NCI-H1436 (cell line): ENCODE measurements at places on chromosomes 5 and 9.

- DNase-seq, result no peak
Observed at GRCh38 chr5:37771203-37771611, 68.6 kb downstream of the GDNF start.

GRCh38 chr9:133813749-133814585 lies 75.8 kb upstream of the SARDH start:
- DNase-seq, result no peak

GRCh38 chr5:2302169-2302568 lies 419.4 kb upstream of the IRX4 start:
- no peak for DNase-seq

- peak; percentile 55 for DNase-seq
Observed at GRCh38 chr5:136802383-136802782, 437.0 kb upstream of the TRPC7 start.

DNA sequence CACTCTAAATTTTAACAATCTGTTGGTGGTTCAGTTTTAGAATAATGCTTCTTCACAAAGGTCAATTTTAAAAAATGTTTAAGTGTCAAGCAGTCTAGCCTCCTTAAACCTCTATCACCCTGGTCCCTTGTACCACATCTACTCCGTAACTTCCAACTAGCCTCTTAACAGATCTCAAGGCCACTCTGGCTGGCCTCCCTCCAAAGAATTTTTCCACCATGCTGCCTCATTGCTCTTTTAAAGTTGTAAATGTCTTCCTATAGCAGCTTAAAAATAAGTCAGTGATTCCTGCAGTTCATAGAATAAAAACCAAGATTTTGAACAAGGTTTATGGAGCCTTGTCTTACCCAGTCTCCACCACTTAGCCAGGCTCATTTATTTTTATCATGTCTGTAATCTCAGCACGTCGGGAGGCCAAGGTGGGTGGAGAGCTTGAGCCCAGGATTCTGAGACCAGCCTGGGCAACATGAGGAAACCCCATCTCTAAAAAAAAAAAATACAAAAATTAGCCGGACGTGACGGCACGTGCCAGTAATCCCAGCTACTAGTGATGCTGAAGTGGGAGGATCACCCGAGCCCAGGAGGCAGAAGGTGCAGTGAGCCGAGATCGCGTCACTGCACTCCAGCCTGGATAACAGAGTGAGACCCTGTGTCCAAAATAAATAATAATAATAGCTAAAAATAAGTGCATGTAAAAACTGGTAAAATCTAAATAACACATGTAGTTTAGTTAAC lies 924.9 kb upstream of the DMAC1 start:
- DNase-seq, result no peak

- no peak for DNase-seq
Observed at GRCh38 chr5:17893026-17893635, 258.9 kb downstream of the TAF11L14 start.

- no peak for DNase-seq
Observed at GRCh38 chr5:181259974-181260719, 796 bp downstream of the TRIM52 start.

- no peak for DNase-seq
Observed at GRCh38 chr5:102818934-102819333, 63.8 kb downstream of the PAM start.

GRCh38 chr5:14929293-14930065 lies 57.9 kb upstream of the ANKH start:
- no peak for DNase-seq

DNA sequence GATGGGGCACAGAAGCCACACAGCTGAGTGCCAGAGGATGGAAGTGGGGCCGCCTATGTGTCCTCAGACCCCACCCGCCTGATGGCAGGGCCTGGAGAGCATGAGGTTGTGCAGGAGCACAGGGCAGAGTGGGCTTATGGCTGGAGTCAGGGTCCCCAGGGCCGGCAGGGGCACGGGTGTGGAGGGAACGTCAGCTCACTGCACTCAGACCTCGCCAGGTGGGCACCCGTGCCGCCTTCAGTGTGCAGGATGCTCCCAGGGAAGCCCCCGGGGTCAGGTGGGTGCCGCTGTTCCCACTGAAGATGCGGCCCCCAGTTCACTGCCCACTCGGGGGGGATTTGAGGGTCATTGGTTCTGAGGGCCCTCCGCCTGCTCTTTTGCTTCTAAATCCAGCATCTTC lies 34.9 kb downstream of the EXOC3 start:
- DNase-seq, result no peak

GRCh38 chr9:28899267-28899666 lies 1326.0 kb upstream of the C9orf72 start:
- no peak for DNase-seq

- DNase-seq, result no peak
Observed at GRCh38 chr5:171571663-171572062, 152.2 kb downstream of the FGF18 start.

GRCh38 chr5:141733198-141733597 lies 51.2 kb upstream of the ARAP3 start:
- no peak for DNase-seq

GRCh38 chr5:158013303-158013702 lies 154.4 kb upstream of the CLINT1 start:
- DNase-seq, result no peak

DNA sequence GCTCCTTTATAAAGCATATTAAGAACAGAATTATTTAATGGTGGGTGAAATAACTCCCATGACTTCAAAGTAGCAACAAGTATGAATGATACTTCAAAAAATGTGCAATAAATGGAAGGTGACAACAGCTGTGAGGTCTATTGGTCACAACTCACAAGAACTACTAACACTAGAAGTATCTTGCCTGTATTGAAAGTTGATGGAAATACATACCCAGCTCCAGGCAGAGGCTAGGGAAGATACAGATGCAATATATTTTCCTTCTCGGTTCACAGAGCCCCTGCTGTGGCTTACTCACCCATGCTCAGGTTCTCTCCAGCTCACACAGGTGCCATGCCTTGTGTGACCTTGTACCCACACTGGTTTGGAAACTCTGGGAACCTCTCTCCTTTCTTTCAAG lies 133.8 kb downstream of the LIFR start:
- no peak for DNase-seq

DNA sequence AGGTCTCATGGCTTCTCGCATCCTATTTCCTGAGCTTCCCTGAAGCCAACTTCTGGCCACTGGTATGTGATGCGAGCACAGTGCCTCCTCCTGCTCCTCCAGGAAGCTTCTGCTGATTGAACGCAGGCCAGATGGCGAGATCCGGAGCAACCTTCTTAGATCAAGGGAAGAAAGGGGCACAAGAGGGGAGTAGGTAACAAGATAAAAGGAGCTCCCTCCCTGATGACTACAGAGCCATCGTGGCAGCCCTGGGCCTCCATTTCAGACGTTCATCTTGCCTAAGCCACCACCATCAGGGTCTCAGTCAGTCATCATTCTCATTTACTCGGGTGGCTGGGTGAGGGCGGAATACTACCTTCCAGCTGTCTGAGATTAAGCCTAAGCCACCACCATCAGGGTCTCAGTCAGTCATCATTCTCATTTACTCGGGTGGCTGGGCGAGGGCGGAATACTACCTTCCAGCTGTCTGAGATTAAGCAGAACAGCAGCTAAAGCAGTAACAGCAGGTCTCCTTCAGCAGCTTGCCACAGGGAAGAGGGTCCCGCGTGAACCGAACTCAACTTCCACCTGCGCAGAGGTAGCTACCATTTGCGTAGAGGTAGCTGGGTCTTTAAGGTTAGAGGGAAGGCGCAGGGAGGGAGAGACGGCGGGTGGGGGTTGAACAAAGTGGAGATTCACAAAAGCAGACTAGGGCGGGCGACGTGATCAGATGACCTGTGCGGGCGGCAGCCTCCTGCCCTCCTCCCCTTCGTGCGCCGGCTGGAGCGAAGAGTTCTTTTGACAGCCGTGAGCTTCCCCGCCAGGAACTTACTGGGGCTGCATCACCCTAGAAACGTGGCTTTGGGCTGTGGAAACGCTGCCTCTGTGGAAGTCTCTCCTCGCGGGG lies 27.9 kb upstream of the MGAT1 start:
- peak; percentile 3 for DNase-seq

GRCh38 chr5:171428809-171429542 lies 9.5 kb downstream of the FGF18 start:
- no peak for DNase-seq

DNA sequence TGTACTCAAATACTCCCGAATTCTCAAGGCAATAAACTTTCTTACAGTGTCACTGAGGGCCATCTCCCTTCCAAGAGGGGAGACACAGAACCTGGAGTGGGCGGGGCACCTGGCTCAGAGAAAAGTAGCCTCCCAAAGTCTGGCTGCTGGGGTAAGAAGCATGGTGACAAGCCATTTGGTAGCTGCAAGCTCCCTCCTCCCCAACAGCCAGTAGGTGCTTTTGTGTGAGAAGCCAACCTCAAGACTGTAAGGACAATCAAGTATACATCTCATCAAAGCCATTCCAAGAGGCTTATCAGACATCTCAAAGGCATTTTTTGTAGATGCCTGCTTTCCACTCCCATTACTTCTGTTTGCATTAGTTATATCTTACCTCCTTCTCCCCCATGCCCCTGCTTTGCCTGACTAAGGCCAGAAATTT lies 1.4 kb downstream of the DAB2 start:
- DNase-seq, result no peak

DNA sequence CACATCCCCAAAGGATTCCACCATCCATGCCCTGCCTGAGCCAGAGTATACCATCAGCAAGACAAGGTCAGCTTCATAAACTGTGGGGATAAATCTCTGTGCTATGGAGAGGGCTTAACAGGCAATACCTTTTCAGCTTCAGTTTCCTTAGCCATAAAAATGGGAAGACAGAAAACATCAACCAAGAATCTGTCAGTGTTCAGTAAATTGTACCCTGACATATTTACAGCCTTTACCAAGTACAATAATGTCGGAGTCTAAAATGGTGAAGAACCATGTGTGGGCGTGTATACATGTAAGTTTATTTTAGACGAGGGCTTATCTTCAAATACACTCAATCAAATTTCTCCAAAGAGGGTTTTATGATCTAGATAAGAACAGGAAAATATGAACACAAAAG lies 94.7 kb downstream of the ELAVL2 start:
- no peak for DNase-seq

- no peak for DNase-seq
Observed at GRCh38 chr9:111020594-111020993, 17.7 kb downstream of the LPAR1 start.

DNA sequence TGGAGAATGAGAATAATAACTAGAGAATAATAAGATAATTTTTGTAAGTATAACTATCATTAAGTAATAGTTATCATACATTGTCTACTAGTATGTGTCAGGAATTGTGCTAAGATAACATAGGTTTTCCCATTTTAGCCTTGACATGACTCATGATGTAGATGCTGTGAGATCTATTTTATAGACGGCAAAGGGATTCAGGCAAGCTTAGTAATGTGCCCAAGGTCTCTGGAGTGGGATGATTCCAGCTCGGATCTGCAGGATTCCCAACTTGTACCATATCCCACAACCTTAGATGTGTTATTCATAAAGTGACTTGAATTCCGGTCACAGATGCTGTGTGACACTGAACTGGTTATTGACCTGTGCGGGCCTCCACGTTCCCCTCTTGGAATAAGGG lies 51.5 kb downstream of the IL31RA start:
- DNase-seq, result no peak

GRCh38 chr9:81563739-81564138 lies 125.6 kb downstream of the TLE1 start:
- DNase-seq, result no peak

DNA sequence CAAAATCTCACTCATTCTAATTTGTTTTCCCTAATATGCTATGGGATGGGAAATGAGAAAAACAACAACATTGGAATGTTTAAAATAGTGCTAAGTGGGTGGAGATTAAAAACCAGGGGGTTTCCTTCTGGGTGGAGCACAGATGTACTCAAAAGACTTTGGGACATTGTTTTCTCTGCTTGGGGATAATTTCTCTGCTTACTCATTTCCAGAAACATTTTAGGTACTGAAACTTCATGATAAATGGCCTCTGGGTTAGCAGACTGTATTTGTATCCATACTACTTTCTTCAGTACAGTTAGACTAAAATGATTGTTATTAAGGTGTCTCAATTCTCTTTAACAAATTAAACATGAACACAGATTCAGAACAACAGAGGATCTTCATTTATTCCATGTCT lies 17.4 kb downstream of the ELOVL7 start:
- DNase-seq, result no peak

DNA sequence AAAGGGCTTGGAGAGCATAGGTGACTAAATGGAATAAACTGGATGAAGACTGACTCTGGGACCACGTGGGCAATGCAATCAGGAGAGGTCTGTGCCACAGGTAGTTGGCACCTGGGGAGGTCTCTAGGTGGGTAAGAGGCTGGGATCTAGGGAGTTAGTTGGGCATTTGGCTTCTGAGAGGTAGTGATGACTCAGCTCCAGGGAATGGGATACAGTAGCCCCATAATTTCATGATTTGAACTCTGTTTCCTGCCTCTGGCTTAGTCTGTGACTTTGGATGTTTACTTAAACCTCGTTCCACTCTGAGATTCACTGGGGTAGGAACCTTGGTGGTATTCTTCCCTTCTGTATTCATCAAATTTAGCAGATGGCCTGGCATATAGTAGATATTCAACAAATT lies 240.8 kb downstream of the KIF4B start:
- no peak for DNase-seq

DNA sequence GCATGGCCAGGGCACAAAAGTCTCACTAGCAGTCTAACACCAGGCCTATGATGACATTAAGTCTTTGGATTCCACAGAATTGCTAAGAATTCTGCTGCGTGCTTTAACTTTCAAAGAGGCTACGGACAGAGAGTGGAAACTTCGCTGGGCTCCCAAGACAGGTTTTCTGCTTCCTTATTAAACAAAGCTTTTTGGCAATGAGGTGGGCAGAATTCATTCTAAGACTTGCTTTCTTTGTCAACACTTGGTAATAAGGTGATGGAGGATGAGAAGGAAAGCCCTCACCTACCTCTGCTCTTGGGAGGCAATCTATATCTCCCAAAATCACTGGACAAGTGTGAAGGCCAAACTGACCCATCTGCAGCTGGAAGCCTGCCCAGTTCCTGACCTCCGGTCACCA lies 231.9 kb downstream of the ATPSCKMT start:
- no peak for DNase-seq

DNA sequence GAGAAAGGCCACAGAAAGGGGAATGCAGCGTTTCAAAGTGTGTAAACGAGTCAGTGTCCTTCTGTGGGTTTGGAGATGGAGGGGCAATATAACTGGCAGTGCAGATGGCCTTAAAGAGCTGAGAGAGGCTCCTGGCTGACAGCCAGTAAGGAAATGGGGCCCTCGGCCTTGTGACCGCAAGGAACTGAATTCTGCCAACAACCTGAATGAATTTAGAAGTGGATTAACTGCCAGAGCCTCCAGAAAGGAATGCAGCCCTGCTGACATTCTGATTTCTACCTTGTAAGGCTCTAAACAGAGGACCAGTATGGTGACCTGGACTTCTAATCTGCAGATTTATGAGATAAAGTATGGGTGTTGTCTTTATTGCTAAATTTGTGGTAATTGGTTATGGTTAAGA lies 17.5 kb upstream of the NREP start:
- no peak for DNase-seq

GRCh38 chr9:37036776-37037502 lies 2.9 kb upstream of the PAX5 start:
- DNase-seq, result no peak

- DNase-seq, result no peak
Observed at GRCh38 chr5:76326577-76327302, 76.3 kb upstream of the IQGAP2 start.

GRCh38 chr5:54159893-54160195 lies 150.5 kb downstream of the ARL15 start:
- no peak for DNase-seq

- no peak for DNase-seq
Observed at GRCh38 chr5:14131855-14132503, 11.2 kb upstream of the TRIO start.
